ENCODE measurements at places on chromosomes 6 and 20.

DNA sequence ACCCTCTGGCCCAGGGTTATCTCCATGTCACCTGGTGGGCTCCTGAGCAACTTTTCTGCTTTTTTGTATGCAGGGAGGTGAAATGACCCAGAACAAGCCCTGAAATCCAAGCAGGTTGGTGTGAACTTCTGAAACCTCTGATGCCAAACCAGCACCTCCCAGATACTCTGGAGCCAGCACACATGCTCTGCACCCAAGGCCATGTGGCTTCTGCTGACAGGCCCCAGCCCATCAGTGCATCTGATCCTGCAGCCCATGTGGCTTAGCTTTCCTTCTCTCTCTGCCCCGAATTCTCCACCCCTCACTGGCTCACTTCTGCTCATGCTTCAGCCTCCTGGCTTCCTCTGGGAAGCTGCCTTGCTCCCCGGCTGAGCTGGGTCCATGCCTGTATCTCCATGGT lies 59.3 kb upstream of the RPS6KA2 start:
- no peak for DNase-seq

DNA sequence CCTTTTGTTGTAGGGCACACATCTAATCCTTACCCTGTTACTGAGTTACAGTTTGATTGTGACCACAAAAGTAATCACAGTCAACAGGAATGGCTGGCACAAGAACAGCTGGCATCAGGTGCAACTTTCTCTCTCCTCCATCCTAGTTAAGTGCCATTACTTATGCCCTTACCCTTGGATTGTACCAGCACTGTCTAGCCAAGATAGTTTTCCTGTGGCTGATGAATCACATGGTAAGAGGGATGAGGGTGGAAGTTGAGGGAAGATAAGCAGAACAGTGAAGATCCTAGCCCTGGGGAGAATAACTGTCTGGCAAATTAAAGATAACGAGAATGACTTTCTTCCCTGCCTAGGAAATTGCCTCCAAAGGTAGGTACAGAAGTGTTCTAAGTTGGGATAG lies 42.0 kb downstream of the RNF217 start:
- no peak for DNase-seq

DNA sequence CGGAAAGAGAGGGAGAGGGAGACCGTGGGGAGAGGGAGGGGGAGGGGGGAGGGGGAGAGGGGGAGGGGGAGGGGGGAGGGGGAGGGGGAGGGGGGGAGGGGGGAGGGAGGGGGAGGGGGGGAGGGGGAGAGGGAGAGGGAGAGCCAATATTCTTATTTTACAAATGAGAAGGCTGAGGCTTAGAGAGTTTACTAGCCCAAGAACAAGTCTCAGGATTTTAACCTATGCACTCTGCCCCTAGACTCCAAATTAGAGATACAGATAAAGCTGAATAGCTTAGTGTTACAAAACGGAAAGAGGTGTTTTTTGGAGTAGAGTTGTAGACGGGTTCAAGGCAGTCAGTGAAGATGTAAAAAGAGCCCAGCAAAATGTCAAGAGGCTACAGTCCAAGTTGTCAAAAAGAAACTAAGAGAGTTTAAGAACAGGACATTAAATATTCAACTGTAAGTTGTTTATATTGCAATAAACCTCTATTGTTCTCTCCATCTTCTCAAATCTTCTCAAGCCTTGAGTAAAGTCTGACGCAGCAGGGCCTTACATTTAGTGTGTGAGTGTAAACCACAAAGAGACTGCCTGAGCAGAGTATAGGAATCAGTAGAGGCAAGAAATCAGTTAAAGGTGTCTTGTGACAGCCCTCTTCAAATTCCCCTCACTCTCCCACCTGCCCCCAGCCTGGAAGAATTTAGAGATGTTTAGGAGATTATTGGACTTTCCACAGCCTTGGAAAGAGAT lies 34.9 kb upstream of the AKIRIN2 start:
- DNase-seq: no peak

DNA sequence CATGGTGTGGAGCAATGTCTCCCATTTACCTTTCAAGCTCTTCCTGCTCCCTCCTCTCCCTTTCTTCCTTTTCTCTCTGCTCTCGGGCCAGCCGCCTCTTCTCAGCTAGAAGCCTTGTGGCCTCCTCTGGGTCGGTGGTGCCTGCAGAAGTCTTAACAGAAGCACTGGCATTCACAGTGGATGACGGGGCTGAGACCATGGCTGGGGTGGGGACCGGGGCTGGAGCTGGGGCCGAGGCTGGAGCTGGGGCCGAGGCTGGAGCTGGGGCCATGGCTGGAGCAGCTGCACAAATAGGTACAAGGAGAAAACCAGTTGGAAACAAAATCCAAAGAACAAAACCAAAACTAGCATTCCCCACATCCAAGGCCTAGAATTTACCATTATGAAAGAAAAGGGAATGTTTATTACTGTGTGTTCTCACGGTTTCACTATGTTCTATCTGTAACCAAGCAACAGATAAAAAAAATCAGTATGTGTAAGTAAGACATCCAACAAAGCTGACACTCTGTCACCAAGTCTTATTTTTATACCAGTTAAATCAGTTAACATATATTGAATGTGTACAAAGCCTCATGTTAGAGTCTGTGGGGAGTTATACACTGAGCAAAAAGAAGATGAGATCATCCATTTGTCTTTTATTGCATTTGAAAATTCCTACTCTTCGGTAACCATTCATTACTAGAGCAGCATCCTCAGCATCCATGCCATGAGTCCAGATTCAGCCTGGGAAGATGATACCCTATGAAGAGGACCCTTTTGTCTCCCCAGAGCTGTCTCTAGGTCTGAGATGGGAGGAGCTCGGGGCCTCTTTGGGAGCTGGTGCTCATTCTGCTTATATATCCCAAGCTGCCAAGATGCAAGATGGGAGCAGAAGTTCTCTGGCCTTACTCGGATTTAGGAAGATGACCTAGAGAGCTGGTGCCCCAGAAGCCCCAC lies 73.0 kb upstream of the BCLAF1 start:
- no peak for DNase-seq

DNA sequence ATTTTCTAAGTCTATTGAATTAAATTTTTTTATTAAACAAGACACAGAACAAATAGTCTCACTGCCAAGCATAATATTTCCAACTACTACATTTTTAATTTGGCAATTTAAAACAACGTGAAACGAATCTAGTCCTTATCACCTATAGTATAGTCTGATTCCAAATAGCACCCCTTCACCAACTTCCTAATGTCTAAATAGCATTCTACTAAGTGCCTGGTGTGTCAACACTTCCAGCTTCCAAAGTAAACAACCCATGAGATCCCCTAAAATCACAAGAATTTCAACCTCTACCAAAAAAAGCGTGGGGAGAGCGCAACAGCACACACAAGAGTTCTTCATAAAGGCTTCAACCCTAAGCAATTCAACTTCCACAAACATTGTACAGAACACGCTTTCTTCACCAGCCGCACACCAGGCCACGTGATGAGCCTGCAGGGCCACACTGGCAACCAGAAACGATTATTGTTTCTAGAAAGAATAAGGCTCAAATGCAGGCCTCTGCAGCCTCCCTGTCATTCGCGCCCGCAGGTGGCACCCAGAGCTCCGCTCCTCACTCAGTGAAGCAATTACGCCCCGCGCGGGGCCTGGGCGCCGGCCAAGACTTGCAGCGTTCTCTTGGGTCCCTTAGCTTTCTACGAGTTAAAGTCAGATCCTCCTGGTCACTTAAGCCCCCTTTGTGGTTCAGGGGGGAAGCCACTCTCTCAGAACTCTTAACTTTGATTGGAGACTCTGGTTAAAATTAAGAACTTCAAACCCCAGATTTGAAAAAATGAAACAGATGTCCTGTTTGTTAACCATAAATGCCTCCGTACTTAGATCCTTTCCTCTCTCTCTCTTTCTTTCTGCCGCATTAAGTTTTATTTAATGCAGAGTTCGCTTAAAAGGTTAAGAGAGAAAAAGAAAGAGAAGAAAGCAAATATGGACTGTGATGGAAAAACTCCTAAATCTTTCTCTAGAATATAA lies 18.3 kb downstream of the SIM1 start:
- DNase-seq: no peak

DNA sequence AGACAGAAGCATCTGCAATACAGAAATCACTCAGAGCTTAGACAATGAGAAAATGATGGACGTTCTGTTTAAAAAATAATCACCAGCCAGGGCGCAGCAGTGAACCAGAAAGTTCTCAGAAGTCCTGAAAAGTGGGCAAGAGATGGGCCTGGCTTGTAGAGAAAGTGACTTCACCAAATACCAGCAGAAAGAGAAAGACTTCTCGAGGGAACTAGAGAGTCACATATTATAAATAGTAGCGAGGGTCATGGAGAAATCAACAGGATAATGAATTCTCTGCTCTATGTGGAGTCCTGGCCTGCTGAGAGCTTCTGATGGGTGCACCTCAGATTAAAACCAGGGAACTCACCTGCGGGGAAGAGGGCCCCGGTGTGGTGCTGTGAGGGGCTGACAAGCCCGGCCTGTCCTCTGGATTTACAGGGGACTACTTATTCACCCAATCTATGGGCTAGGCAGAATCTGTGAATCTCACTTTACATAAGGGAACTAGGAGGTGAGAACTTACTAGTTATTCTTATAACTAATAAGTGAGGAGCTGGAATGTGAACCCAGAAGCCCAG lies 5.6 kb upstream of the RAMACL start:
- no peak for DNase-seq

DNA sequence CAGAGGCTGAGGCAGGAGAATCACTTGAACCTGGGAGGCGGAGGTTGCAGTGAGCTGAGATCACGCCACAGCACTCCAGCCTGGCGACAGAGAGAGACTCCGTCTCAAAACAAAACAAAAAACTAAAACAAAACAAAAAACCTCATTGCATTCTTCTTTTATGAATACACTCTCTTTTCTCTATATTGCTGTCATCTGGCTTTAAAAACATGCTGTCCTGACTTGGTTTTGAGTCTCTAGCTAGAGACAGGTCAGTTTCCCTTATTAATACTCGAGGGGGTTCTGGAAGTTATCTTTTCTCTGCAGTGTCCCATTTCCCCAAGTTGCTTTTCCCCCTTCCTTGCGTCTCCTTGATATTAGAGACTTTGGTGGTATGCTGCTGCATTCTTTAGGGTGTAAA lies 50.9 kb downstream of the RIOK1 start:
- DNase-seq: no peak

DNA sequence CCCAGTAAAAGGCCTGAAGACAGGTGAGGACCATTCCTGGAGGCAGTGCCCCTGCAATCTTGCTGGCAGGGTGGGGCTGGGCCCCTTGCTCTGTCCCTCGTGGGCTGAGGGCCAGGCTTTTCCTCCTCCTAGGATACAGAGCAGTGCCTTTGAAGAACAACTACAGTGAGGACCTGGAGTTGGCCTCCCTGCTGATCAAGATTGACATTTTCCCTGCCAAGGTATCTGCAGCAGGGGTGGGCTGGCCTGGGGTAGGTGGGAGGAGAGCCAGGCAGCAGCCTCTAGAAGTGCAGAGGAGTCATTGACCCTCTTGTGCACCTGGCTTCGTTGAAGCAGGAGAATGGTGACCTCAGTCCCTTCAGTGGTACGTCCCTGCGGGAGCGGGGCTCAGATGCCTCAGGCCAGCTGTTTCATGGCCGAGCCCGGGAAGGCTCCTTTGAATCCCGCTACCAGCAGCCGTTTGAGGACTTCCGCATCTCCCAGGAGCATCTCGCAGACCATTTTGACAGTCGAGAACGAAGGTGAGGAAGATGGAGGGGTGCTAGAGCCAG lies 36.5 kb downstream of the PLCG1 start:
- no peak for DNase-seq

DNA sequence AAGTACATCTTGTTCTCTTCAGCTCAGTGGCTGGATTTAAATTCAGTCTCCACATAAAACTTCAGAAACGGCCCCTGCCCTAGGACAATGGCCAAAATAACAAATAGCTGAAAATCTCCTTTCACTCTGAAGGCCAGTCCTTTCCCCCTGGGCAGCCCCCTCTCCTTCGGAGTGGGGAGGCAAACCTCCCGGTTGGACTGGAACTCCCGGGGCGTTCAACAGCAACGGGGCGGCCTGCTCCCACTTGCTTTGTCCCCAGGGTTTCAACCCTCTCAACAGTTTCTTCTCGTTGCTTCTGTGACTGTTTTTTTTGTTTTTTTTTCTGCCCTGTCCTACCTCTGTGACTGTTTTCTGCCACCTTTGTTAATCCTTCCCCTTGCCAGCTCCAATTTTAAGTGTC lies 102.6 kb upstream of the DUSP22 start:
- no peak for DNase-seq

GRCh38 chr20:37401930-37402675 lies 56.2 kb downstream of the SRC start:
- no peak for DNase-seq

DNA sequence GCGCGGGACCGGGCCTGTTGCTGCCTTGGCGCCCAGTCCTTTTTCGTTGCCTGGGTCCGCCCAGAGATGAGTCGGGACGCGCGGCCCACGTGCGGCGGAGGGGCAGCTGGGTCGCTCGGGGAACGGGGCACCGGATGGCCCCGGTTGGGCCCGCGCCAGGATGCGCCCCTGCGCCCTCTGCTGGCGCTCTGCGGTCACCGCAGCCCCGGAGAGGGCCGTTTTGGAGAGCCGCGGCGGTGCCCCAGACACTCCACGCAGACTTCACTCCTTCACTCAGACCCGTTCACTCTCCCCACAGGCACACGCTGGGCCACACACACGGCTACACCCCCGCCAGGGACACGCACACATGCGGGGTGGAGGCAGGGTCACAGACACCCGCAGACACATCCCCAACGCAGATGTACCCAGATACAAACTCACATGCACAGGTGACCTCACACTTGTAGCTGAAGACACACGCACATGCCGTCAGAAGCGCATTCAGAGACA lies 38.8 kb downstream of the SRC start:
- DNase-seq: no peak

GRCh38 chr20:37907677-37908401 lies 4.9 kb downstream of the VSTM2L start:
- peak; percentile 50 for DNase-seq

GRCh38 chr6:95967594-95967993 lies 48.2 kb upstream of the FUT9 start:
- no peak for DNase-seq

DNA sequence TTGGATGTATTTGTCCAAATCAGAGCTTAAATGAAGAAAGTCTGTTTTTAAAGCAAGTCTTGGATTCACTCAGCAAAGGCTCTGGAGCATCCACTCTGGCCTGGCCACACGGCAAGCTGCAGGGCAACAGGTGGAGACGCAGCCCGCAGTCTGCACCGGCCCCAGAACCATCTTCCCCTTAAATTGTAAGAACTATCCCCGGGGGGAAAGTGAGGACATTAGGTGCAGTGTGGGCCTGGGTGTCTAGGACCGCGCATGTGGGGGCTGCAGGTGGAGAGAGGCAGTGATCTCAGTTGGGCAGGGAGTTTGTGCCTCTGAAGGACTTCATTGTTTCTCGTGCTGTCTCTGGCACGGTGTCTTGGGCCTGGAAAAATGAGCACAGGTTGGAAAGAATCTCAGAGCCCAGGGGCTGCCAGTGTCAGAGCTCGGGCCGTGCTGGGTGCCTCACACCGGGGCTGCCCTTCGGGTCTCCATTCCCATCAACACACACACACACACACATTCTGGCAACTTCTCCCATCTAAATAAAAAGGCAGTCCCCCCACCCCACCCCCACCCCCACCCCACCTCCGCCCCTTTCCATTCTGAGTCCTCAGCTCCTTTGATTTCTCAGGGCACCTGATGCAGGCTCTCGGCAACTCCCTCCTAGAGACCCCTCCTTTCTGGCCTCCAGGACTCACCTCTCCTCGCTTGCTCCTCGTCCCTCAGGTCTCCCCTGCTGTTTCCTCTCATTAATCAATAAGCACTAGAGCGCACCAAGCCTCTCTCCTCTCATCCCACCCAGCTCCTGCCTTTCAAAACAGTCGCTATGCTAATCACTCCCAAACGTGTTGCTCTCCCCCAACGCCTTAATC lies 48.4 kb downstream of the FOXF2 start:
- no peak for DNase-seq
